ENCODE measurements at places on chromosomes 16 and 17. TPM values are rescaled to one million over a fixed set of nuclear protein-coding genes. Genes with fewer than 3 reads are reported as not detected.

Gene G6PC1
- total RNA-seq: not detected

- no peak for DNase-seq
Measured at GRCh38 chr17:41196068-41196467, 6.4 kb downstream of the KRTAP9-1 start.

Gene CRYBA1
- not detected for total RNA-seq

DNA sequence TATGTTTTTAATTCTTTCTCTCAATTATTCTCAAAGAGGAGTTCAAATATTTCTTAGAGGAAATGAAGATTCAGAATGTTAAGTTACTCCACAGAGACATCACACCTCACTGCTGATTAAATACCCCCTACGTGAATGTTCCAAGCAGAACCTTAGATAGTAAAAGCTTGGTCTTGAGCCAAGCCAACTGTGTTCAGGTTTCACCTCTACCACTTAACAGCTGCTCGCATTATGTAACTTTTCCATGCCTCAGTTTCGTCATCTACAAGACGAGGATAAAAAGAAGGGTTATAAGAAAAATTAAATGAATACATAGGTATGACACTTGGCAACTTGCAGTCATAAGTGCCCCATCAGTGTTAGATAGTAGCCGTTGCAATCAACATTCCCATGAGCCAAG, 356.2 kb downstream of the RBFOX1 start:
- DNase-seq: no peak

DNA sequence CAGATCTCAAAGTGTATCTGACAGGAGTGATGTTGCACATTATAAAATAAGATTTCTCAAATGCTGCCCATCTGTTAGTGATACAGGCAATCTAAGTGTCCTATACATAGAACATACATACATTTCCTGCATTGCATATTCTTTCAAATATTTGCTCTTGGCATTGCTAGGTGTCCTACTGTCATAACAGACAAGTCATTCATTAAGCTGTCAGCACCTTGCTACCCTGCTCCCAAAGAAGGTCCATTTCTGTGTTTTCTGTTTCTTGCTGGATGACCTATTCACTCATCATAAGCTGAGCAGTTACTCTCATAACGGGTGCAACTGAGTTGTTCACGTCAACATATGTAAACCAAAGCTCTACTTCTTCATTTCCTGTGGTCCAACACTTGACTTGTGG, 719.0 kb downstream of the KCNJ2 start:
- DNase-seq: no peak

Gene PRSS22
- not detected for total RNA-seq

All from fibroblast of lung (primary cell).